ENCODE measurements at places on chromosomes 12 and 14.

- DNase-seq, result no peak
These were observed 22.1 kb upstream of the ITPK1 start for GRCh38 chr14:93137864-93138263.

DNA sequence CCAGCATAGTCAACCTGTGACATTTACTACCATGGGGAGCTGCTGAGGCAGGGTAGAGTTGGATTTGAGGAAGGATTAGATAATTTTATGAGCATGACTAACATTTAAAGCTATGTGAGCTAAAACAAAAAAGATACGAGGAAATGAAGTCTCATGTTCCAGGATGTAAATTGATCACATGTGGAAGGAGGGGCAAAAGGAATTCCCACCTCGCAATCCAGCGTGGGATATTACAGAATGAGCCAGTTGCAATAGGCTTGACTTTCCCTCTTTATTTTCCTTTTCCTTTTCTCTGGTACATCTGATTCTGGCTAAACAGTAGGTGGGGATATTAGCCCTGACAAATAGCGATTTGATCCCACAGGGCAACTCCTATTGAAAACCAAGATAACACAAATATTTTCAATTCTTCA is 214.9 kb upstream of the HMGA2 start:
- no peak for DNase-seq

DNA sequence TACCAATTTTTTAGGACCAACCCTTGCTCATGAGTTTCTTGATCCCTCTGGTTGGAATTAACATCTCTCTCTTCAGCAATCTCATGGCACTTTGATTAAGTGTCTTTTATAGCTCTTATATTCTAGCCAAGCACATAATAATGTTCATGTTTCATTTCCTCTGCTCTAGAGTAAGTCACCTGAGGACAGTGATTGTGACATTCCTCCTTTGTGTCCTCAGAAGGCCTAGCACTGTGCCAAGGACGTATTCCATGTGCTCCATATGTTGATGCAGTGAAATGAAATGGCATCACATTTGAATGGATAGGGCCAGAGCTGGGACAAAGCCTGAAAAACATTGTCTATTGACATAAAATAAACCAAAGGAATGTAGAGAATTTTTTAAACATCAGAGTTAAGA is 322.8 kb upstream of the PRICKLE1 start:
- DNase-seq, result no peak

DNA sequence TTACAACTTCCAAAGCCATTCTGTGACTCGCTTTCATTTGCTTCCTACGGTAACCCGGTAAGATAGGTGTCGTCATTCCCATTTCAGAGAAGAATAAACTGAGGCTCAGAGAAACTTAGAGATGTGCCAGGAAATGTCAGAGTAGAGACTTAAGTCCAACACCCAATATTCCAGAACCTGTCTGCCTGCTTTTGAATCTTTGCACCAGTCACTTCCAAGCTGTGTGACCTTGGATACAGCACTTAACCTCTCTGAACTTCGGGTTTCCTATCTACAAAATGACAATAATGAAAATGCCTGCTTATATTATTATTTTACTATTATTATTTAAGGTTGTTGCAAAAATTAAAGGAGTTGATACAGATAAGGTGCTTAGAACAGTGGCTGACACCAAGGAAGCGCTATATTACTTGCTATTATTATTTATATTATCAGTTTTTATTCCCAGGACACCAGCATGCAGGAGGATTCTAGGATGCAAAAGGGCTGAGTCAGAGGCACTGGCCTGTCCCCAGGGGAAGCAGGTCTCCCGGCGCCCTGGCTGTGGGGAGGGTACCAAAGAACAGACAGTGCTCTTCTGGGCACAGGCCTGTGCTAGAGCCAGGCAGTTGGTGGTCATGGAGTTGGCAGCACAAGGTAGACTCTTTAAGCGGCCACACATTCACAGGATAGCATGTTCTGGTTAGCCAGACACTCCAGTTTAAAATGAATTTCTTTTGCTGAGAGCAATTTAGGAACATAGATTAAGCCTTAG is 5.4 kb downstream of the HSPB8 start:
- DNase-seq, result no peak

- no peak for DNase-seq
These were observed 1.0 kb downstream of the ANO2 start for GRCh38 chr12:5944053-5944452.

DNA sequence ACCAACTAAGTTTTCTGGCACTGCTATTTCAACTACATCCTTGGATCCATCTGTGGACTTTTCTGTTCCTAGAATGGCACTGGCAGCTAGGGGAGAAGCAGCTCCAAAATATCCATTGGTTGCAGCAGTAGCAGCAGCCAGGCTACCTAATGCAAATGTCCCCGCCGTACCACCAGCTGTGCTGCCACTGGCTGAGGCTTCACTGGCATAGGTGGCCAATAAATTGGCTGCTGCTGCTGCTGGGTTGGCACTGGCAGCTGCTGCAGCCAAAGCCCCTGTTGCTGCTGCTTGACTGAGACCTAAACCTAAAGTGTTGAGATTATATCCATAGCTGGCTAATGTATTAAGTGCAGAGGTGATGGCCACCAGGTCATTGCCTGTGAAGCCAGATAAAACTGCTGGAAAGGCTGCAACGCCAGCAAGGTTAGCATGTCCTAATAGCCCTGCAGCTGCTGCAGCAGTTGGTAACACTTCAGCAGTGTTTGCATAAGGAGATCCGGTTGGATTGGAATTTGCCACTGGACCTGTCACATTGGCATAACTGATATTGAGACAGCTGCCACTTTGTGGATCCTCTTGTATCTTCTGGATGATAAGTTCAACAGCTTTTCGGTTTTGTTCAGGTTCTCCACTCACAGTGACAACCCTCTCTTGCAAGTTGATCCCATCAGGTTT is 149.5 kb downstream of the NOVA1 start:
- DNase-seq, result no peak

- DNase-seq, result no peak
These were observed 2.1 kb downstream of the CHST11 start for GRCh38 chr12:104458694-104459367.

GRCh38 chr14:54257424-54257823 is 139.4 kb upstream of the CDKN3 start:
- DNase-seq, result no peak

DNA sequence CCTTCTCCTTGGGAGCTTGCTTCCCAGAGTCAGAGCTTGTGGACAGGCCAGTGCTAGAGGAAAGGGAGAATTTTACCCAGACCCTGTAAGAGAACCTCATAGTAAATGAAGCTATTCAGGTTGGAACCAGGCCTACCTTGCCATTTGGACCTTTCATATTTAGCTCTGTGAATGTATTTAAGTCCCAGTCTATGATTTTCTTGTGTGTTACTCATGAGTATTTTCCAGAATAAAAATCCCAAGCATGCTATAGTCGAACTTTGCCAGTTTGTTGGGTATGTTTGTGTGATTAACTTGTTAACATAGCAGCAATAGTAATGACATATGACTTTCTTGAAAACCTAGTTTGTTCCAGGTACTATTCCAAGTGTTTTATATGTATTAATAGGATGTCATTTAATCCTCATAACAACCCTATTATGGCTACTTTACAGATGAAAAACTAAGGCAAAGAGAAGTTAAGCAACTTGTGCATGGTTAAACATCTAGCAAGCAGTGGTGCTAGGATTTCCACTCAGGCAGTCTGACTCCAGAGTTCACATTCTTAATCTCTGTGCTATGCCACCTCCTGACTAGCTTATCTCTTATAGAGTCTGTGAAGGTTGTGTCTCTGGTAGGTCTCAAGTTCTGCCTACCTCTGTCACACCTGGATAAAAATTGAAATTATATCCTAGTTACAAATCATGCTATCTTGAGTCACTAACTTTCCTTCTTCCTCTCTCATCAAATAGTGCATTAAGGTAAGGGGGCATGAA is 47.9 kb upstream of the GARIN2 start:
- no peak for DNase-seq

DNA sequence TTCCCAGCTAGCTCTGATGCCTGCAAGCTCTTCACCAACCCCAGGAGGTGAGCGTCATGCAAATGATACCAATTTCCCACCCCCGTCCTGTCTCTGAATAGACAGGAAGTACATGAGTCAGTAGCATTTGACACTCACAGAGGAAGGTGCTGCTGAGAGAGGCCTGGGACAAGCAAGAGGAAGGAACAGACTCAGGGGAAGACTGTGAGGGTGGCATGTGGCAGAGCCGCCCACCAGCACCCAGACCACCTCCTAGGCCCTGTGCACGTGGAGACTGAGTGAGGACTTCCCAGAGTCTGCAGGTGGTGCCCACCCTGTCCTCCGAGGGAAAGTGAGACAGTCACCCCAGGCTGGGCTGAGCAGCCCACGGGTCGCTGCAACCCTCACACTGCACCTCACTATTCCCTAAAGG is 199.5 kb upstream of the SFSWAP start:
- DNase-seq, result no peak

DNA sequence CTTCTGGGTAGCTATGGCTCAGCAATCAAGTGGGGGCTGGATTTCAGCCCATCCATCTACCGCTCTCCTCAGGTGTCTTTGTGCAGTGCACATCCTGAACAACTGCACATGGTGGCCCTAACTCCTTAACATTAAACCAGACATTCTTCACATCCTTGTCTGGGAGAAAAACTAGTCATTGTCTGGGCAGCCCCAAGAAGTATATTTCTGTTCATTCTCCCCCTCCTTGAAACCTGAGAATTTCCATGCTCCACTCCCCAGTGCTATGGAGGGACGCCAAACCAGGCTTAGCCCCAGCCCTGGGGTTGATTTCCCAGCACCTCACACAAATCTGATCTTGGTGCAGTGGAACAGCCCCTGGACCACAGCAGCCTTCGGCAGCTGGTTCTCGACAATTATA is 13.4 kb downstream of the MYL2 start:
- DNase-seq, result no peak

DNA sequence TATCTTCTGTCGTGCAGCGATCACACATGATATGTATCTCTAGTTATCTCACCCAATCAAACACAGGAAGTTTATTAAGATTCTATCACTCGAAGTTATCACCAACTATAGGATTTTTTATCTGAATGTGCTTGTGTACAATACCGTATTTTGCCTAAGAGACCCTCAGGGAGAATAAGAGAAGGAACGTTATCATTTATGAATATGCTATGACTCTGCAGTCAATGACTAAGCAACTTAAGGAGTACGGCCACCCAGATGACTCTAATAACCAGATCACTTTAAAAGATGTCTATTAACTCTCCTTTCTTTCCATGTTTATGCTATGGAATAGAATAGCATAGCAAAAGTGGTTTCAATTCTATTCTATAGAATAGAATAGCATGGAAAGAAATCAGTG is 486.4 kb downstream of the BCL11B start:
- no peak for DNase-seq

GRCh38 chr14:100761481-100761880 is 34.8 kb downstream of the DLK1 start:
- DNase-seq, result no peak

GRCh38 chr12:93743999-93744689 is 67.0 kb downstream of the CRADD start:
- no peak for DNase-seq

- DNase-seq, result no peak
These were observed 15.1 kb downstream of the MVK start for GRCh38 chr12:109588461-109589239.

DNA sequence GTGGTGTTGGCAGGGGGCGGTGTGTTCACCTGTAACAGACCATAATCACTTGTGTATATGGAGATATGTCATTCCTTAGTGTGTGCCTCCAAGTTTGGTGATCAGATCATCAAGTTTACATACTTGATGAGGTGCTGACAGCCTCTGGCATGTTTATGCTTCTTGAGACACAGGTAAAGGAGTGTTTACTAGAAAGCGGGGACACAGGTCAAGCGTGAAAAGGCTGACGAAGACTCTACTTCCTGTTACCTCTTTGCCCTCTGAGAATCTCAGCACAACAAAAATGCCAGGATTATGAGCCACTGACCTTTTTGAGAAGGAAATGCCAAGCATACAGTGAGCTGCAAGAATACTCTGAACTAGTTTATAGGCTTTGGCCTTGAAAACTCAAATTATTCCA is 29.6 kb downstream of the PRDM4 start:
- DNase-seq, result no peak

DNA sequence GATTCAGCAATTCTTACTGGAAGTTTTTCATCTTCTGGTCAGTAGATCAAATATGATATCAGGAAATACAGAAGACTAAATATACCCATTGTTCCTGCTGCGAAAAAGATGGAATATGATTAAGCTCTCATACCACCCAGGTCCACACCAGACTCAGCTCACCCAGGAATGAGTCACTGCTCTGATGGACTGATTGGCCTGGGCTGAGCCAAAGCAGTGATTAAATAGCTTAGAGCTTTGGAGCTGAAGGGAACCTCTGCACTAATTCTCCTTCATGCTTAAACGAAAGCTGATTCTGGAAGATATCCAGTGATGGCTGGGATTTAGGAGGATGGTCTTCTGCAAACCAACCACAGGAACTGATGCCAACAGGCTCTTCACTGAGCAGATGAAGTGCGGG is 62.0 kb upstream of the SYT1 start:
- no peak for DNase-seq

GRCh38 chr12:22677781-22678574 is 53.0 kb downstream of the ETNK1 start:
- DNase-seq, result no peak

DNA sequence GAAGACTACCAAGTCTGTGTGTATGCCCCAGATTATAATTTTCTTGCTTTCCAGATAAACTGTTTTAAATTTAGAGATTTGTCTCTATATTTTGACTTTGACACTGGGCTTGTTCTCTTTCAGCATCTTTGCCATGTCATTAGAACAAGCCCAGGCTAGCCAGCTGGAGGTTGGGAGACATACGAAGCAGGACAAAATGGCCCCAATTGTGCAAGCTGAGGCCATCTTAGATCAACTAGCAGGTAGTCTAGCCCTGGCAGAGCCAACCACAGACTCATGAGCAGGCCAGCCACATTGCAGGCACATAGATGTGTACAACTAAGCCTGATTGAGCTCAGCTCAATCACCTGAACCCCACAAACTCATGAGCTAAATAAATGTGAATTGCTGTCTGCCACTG is 321.4 kb downstream of the ATP23 start:
- no peak for DNase-seq

- no peak for DNase-seq
These were observed 32.9 kb downstream of the MED13L start for GRCh38 chr12:116244474-116245090.

GRCh38 chr14:55201219-55202101 is 10.1 kb upstream of the DLGAP5 start:
- DNase-seq, result no peak

DNA sequence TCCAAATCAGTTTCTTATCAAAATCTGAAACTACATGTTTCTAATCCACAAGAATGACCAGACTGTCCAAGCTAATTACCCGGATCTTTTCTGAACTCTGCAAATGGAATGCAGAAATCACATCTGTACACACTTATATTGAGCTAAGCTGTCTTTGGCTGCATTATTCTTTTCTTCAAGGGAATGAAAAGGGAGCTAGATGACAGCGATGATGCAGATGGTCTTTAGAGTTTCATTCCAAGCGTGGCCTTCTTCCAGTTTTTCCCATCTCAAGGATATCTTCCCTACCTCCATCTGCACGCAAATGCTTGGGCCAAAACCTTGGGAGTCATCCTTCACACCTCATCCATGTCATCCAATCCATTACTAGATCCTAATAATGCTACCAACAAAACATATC is 12.6 kb downstream of the KCNH5 start:
- no peak for DNase-seq

GRCh38 chr14:69672356-69672755 is 61.0 kb downstream of the SUSD6 start:
- no peak for DNase-seq

GRCh38 chr14:97458255-97458654 is 661.1 kb downstream of the VRK1 start:
- DNase-seq, result no peak

- no peak for DNase-seq
These were observed 63.4 kb downstream of the ANO2 start for GRCh38 chr12:5881666-5882065.

Data from stimulated activated naive CD4-positive, alpha-beta T cell (primary cell).